ENCODE measurements at places on chromosomes 16 and 17. TPM values are rescaled to one million over a fixed set of nuclear protein-coding genes. Genes with fewer than 3 reads are reported as not detected.

Gene FCSK
- total RNA-seq = 11.6 TPM

Gene CLUH
- 45.1 TPM for total RNA-seq

Gene MRPS34
- total RNA-seq = 102 TPM

Gene GRIN2A
- 2.1 TPM for total RNA-seq

Gene PEX12
- total RNA-seq = 3.7 TPM

Gene HES7
- not detected for total RNA-seq

Gene CCL14
- total RNA-seq = not detected

Gene CTRL
- 0.33 TPM for total RNA-seq

Gene ANKRD40CL
- total RNA-seq = not detected

Gene CASKIN1
- total RNA-seq = 0.33 TPM

Gene MPV17L
- 0.12 TPM for total RNA-seq

Gene PGS1
- 41.1 TPM for total RNA-seq

Gene MT1B
- total RNA-seq = not detected

Gene CLEC10A
- total RNA-seq = not detected

Gene CTRB1
- total RNA-seq = not detected

Gene NUBP1
- total RNA-seq = 18.4 TPM

Gene TBC1D3C
- total RNA-seq = not detected

Gene BAIAP3
- total RNA-seq = 0.33 TPM

Gene PPP1R27
- not detected for total RNA-seq

Gene UBALD1
- 11.0 TPM for total RNA-seq

Gene TMEM114
- total RNA-seq = not detected

Gene HOXB6
- 0.62 TPM for total RNA-seq

Gene GLP2R
- under 0.01 TPM for total RNA-seq

Gene SCN4A
- under 0.01 TPM for total RNA-seq

Gene SLC9A5
- 1.4 TPM for total RNA-seq

Gene SLFN14
- not detected for total RNA-seq

Gene TBCD
- total RNA-seq = 45.4 TPM

Gene MC1R
- total RNA-seq = 4.4 TPM

Gene TLCD2
- total RNA-seq = 2.3 TPM

Gene MRPL27
- total RNA-seq = 53.7 TPM

Gene MYH2
- under 0.01 TPM for total RNA-seq

Gene KRT40
- not detected for total RNA-seq

Gene ANKRD13B
- total RNA-seq = 5.0 TPM

Gene STAC2
- not detected for total RNA-seq

Gene SPNS2
- total RNA-seq = not detected

Gene HCRT
- total RNA-seq = not detected

Gene CDRT15L2
- total RNA-seq = not detected

Gene KCTD19
- total RNA-seq = under 0.01 TPM

Gene FOXC2
- 1.2 TPM for total RNA-seq

Gene TAC4
- total RNA-seq = not detected

Gene SOCS7
- 11.0 TPM for total RNA-seq

Gene ADPRM
- total RNA-seq = 13.7 TPM
